EH (cell line): ENCODE measurements at places on chromosomes 3 and 15.
A peak's percentile ranks its signal among the peaks of the same experiment; 100 is the strongest.

- no peak for DNase-seq
Observed at GRCh38 chr3:46356909-46357308, 3.0 kb downstream of the CCR2 start.

DNA sequence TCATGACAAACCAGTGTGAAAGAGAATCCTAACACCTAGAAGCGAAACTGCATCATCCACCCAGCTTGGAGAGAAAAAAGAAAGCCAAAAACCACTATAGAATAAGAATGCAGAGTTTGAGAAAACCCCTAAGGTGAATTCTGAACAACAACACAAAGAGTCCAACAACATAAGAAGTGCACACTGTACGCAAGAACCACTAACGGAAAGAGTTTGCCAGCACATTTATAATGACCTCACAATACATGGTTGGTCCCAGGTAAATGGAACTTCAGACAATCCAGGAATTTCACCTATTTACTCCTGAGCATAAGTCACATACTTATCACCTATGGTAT is 128.3 kb upstream of the BHLHE40 start:
- no peak for DNase-seq

DNA sequence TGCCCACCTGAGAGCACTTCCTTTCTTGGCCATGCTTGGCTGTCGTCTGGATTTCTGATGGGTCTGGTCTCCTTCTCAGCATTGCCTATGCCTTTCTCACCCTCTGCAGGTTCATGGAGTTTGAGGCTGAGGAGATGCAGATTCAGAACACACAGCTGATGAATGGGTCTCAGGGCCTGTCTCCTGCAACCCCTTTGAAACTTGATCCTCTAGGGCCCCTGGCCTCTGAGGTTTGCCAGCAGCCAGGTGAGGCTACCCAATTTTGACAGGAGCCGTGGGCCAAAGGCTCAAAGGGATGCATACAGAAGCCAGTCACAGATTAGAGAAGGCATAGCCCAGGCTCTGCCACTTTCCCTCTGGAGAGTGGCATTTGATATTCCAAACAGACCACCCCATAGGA is 10.5 kb downstream of the NUTM1 start:
- no peak for DNase-seq

DNA sequence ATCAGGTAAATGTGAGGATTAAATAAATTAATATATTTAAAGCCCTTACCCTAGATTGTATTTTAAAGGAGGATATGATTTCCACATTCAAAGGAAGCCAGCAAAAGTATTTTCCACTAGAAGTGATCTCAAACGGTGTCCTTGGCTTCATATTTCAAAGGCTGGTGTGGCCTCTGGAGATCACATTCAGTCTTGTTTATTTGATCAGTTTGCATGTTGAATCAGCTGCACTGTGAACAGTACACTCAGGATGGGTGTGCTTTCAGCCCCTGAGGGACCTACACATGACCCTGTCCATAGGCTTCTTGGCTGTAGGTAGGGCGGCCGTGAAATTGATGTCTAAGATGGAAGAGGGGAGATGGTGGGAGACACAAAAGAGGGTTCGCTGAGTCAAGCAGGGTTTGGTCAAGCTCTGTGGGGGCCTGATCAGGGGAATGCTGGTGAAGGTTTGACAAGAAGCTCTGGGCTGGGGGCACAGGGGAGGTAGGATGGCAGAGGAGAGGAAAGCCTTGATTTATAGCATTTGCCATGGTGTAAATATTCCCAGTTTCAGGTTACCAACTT is 21.9 kb downstream of the CYP8B1 start:
- no peak for DNase-seq

- no peak for DNase-seq
Observed at GRCh38 chr3:80994085-80994665, 767.3 kb downstream of the GBE1 start.

- DNase-seq: peak; percentile 85
Observed at GRCh38 chr15:51367322-51367976, 26.0 kb downstream of the GLDN start.

DNA sequence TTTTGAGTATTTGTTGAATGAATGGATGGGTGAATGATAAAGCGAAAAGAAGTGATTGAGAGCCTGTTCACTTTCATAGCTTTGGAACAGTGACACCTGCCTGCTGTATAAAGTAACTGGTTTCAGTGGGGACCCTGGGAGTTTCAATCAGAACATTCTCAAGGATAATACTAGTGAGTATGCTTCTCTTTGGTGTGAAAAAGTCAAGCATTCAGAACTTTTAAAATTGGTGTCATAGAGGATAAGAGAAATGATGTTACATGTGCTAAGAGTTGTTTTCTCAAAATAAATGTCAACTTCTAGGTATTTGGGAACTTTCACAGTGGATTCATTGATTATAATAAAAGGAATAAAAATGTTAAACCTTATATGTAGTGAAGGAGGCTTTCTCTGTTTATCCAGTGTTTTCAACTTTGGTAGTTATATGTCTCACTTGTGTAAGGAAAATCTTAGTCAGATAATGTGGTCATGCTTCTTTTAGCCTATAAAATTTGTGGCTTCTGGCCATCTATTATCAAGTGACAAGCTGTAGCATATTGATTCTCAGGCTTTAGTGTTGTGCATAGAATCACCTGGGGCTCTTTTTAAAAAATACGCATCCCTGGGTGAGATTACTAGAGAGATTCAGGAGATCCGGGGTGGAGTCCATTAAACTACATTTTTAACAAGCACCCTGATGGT is 11.9 kb downstream of the LRCH3 start:
- DNase-seq: peak; percentile 32

DNA sequence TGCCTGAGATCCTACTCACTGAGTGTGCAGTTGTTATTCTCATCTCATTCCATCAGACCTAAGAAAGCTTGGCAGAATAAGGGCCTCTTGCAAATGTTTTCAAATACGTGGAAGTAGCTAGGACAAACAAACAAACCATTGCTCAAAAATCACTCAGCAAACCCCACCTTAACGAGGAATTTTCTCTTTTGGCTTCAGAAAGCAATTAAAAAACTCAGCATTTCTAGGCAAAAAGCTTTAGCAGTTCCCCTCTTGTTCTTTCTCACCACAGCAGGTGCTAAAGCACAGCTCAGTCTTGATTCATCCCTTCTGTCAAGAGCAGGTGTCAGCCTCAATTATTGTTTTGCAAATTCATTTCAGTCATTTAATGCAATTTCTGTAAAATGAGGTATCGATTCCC is 58.6 kb upstream of the NUDT16 start:
- no peak for DNase-seq
